IMR-90 (cell line): ENCODE measurements at places on chromosomes 7 and 10. TPM values are rescaled to one million over a fixed set of nuclear protein-coding genes. Genes with fewer than 3 reads are reported as not detected.
A peak's percentile ranks its signal among the peaks of the same experiment; 100 is the strongest.

DNA sequence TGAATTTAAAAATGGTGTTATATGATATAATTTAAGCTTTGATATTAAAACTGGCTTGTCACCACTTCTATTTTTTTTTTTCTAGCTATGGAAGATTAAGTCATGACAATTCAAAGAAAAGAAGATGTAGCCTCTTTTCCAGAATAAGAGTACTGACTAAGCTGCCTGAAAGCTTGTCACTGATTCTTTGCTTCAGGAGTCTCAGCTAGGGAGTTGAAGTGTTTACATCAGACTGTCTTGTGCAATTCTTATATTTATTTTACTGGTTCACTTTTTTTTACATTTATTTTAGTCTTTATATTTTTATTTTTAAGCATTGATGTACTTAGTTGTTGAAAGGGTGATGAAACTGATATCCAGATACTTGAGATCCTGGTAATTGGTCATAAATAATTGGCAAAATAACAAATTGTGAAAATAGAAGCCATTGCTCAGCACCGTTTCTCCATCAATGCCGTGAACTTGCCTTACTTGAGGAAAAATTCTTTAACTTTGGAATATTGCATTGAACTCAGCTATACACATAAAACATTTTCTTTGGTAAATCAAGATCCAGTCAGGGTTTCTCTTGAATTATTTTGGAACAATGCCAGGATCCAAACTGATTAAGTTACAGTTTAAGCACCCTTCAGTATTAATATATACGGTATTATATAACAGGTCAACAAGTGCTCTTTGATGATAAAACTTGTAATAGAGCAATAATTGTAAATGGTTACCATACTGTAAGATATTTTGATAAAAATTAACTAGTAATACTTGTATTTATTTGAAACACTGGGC lies 156.4 kb downstream of the PHTF2 start:
- DNase-seq: peak; percentile 69

- no peak for DNase-seq
Observed at GRCh38 chr7:143496263-143496662, 18.6 kb downstream of the TAS2R41 start.

DNA sequence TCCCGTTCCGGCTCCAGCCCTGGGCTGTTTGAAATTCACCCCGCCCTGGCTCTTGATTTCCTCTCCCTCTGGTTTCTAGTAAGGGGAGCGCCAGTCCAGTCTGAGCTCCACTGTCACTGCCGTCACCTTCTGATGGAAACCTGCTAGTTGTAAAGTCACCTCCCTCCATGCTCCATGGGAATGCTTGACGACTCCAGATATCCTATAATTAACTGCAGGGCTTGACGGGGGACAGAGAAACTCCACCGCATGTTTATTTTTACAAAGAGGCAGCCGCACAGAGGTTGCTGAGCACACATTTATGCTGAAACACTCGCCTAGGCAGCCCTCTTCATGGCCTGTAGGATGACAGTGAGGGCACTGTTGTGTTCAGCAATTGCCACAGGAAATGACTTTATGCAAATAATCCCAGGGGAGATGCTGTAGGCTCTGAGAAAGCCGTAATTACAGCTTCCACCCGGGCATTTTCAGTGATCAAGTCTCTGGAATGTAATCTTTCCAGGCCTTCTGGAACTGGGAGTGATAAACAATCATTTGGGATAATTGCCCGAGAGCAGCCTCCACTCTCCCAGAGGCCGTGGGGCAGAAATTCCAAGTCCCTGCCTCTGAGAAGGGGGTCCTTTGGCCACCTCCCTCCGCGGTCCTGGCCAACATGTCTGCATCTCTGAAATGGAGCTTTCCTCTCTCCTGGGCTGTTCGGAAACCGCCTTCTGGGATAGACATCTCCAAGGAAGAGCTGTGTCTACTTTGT lies 300.5 kb downstream of the KLF6 start:
- peak; percentile 73 for DNase-seq

DNA sequence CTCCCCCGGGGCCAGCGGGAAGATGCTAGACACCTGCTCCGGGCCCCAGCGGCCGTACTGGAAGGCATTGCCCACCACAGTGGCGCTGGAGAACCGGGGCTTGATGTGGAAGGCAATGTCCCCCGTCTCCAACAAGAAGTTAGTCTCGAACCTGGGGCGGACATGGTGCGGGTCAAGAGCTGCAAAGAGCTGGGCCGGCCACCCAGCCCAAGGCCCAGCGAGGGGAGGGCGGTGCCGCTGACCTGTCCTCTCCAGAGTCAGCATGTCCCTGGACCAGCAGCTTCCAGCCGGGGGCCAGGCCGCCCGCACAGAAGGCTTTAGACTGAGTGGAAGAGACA lies 551 bp downstream of the GRIFIN start:
- DNase-seq: no peak

GRCh38 chr7:6273917-6274630 lies 1.6 kb upstream of the CYTH3 start:
- no peak for DNase-seq

GRCh38 chr10:129968020-129968852 lies 4.2 kb upstream of the EBF3 start:
- no peak for DNase-seq

- DNase-seq: peak; percentile 8
Observed at GRCh38 chr10:75773231-75773780, 341.9 kb downstream of the LRMDA start.

GRCh38 chr7:45420843-45421495 lies 153.2 kb upstream of the ADCY1 start:
- peak; percentile 5 for DNase-seq

DNA sequence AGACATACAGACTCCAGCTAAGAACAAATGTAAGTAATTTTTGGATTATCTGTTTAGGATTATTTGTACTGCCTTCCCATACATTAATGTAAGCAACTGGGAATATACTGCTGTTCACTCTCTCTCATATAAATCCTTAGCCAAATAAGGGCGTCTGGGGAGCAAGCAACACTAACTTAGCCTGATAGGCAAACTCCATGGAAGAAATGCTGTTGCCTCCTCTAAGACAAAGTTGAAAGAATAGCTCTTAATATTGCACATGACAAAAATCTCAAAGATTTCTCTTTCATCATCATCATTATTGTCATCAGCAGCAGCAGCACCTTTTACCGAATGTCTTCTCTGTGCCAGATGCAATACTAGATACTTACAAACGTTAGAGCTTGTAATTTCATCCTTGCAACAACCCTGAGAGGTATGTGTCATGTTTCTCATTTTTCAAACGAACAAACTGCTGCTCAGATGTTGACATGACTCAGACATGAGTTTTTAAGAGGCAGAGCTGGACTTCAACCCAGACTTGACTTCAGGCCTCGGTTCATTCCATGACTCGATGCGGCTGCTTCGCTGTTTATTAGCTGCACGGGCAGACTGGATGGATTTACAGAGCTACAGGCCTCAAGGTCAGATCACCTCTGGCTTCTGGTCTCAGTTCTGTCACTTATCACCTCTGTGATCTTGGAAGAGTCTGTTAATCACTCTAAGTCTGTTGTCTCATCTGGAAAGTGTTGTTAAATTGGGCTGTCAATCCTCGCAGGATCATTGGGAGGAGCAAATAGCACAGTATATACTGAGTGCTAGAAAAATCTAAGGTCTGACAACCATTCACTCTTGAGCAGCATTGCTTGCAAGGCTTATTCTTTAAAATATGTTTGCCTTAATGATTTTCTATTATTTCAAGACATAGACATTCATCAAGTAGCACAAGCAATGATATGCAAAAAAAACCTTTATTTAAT lies 126.3 kb upstream of the CELF2 start:
- peak; percentile 90 for DNase-seq

- no peak for DNase-seq
Observed at GRCh38 chr7:70098133-70098561, 499.9 kb downstream of the AUTS2 start.

DNA sequence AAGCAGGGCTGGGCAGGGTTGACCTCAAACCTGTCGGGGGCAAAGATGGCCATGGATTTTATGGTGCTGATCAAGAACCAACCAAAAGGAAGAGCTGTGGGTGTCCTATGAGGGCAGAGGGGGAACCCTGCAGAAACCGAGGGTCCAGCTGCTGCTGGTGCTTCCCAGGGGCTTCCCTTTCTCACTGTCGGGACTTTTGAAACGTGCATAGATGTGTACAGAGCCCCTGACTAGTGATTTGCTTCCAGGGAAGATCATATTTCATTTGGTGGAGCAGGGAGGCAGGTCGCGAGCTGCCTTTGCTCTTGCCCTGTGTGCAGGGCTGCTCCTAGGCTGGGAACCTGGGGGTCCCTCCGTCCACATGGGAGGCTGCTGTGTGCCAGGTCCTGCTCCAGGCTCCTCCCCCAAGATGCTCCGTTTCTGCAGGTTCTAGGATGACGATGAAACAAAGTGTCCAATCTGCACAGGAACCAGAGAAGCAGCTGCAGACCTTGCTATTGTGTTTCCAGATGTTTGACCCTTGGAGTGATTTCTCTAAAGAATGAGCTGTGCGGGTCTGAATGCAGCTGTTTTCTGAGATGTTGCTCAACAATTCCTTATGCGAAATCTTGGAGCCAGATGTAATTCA lies 9.4 kb upstream of the INPP5A start:
- peak; percentile 42 for DNase-seq

GRCh38 chr10:67971311-67971710 lies 86.9 kb downstream of the SIRT1 start:
- no peak for DNase-seq

- peak; percentile 16 for DNase-seq
Observed at GRCh38 chr10:68604441-68604840, 44.3 kb downstream of the TET1 start.

DNA sequence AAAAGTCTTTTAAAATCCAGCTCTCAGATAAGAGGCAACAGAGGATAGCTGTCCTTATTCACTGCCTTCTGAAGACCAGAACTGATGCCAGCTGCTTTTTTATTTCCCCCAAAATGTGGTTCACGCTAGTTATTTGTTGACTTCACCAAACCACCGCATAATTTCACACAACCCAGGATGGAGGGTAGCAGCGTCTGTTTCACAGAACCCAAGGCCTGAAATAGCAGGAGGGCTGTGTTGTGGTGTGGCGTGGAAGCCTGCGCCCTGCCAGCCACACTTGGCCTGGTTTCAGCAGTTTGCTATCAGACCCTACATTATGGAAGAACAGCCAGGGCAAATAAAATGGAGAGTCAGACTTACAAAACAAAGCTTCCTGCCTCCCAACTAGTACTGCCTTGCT lies 155.4 kb downstream of the DYNC1I1 start:
- no peak for DNase-seq

DNA sequence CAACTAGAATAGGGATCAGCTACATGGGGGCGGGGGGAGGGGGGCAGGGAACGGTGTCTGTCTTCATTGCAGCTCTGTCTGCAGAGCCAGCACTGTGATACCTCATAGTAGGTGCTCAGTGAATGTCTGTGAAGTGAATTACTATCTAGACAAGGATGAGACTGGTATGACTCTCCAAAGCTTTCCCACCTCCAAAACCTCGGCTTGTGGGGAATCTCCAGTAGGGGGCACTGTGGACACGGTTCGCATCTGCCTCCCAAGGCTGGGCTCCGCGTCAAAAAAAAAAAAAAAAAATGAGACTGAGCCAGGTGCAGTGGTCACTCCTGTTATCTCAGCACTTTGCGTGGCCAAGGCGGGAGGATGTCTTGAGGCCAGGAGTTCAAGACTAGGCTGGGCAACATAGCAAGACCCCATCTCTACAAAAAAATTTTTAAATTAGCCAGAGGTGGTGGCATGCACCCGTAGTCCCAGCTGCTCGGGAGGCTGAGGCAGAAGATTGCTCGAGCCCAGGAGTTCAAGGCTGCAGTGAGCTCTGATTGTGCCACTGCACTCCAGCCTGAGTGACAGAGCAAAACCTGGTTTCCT lies 9.6 kb downstream of the TRIM56 start:
- DNase-seq: peak; percentile 67

DNA sequence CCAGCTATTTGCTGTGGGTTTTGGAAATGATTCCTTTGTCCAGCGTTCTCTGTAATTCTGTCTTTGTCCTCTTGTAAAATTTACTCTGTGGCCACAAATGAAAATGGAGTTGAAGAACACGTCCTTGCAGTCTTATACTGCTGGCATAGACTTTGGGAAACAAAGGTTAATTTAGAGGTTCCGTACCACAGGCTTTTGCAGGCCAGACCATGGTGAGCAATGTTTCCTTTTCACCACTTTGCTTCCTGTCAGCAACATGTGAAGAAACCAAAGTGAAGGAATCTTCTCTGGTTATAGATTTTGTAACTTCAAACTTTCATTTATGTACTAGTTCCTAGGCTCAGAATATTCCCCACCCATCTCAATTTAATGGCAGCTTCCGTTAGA lies 488.5 kb downstream of the MDFIC start:
- DNase-seq: no peak

GRCh38 chr7:113774182-113774807 lies 144.5 kb downstream of the PPP1R3A start:
- DNase-seq: peak; percentile 62

DNA sequence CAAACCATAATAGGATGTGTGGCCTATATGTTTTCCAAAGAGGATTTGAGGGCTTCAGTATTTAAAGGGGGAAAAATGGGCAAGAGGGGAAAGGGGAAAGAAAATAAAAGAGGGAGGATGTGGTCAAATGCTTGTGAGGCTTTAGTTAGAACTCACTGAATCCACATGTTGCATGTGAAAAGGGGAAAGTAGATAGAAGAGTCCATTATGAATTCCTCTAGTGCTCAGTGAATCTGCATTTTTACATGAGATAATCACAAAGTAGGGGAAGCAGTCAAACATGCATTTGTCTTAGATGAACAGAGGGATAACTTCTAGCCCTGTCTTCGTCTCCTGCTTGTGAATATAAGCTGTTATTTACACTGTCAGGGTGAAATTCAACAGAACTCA lies 24.6 kb upstream of the AKAP9 start:
- no peak for DNase-seq

- DNase-seq: no peak
Observed at GRCh38 chr10:49178489-49179471, 9.4 kb downstream of the TMEM273 start.

DNA sequence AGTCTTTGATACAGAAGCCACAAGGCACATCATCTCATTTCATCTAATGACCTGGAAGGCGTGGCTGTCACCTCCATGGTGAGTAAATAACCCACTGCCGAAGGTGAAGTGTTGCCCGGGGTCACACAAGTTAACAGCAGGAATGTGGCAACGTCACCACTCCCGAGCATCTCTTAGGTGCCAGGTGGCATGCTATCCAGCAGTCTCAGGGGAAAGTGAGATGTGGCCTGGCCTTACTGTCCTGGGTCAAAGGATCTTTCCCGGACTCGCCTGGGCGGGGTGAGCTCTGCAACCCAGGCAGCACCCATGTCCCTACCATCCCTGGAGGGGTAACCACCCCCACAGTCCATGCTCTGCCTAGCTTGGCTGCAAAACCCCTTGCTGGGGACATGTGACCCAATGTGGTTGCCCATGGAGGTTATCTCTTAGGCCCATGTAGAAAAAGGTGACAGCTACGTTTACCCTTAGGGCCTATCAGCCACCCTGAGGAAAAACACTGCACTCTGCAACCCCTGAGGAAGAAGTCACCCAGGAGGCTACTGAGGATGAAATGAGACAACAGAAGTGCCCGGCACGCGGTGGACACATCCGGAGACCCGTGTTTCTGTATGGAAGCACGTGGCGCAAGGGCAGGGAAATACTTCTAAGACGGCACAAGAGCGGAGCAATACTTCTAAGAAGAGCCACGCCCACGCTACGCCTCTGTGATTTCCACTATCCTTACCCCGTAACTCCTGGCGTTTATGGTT lies 52.0 kb downstream of the BAIAP2L1 start:
- DNase-seq: no peak

Gene PNLIPRP1
- not detected in 2 replicates for total RNA-seq

Gene OR6V1
- total RNA-seq: not detected in 2 replicates

Gene CPN1
- total RNA-seq: not detected in 2 replicates

Gene FOXP2
- total RNA-seq: 1.1 and 1.7 TPM in 2 replicates

Gene PDZD7
- total RNA-seq: 0.83 and 0.90 TPM in 2 replicates

Gene IFIT1
- 6.8 and 7.5 TPM in 2 replicates for total RNA-seq

Gene GRID1
- total RNA-seq: not detected in 2 replicates

Gene SHH
- under 0.01 TPM in 1 of 2 replicates, not detected in the other for total RNA-seq

Gene FAM221A
- total RNA-seq: 1.1 and 1.4 TPM in 2 replicates

Gene UPK3B
- total RNA-seq: not detected in 2 replicates
